ENCODE measurements at places on chromosomes 7 and 10.

GRCh38 chr7:44787041-44787440 lies 9.4 kb upstream of the PPIA start:
- no peak for DNase-seq

DNA sequence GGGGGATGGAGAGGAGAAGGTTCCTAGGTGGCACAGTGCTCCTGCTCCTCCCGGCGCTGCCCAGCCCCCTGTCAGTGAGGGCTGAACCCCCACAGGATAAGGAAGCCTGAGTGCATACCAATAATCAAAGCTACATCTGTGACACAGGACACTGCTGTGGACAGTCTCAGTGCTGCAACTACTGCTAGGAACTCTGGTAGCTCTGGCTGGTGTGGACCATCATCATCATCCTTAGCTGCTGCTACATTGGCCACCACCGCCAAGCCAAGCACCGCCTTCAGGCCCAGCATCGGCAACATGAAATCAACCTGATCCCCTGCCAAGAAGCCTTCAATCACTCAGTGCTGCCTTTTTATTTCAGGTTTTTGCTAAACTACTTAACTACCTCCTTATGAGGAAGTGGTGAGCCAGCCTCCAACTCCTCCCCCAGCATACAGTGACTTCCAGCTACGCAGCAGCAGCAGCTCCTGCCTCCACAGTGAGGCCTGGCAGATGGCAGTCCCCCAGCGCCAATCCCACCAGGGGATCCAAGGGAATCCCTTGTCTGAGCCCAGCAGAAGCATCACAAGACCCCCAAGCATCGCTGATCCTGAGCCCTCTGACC lies 32.1 kb upstream of the SLC26A4 start:
- no peak for DNase-seq

DNA sequence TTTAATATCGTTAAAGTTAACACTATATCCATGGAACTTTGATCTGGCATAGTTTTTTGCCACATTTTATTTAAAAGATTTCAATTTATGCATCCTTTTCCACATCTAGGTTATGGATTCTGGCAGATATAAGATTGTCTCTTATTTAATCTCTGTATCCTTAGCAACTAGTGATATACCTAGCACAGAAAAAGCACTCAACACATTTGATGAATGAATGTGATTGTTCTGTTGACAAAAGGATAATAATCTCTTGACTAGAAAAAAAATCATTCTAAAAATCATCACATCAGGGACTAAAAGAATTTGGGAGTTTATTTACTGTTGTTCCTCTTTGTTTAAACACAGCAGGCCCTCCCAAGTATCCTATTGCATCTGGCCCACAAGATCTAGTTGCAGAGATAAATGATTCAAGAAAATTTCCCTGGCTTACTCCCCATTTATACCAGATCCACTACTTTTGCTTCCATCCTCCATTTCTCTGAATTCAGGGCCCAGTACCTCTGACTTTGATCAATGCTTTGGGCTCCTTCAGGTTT lies 84.0 kb upstream of the C1GALT1 start:
- no peak for DNase-seq

DNA sequence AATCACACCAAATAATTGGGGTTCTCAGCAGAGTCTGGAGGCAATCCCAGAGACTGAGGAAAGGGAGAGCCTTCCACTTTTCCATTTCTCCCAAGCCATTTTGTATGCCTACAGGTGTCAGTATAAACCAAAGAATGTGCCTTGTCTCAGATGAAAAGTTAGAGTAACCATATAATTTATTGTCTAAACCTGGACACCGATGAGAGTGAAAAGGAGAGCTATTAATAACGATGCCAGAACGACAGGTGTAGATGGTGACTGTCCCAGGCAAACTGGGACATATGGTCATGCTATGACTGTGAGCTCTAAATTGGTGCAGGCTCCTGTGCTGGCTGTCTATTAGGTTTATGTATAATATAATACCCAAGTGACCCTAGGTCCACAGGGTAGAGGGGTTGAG lies 219.6 kb downstream of the ARHGAP12 start:
- no peak for DNase-seq

DNA sequence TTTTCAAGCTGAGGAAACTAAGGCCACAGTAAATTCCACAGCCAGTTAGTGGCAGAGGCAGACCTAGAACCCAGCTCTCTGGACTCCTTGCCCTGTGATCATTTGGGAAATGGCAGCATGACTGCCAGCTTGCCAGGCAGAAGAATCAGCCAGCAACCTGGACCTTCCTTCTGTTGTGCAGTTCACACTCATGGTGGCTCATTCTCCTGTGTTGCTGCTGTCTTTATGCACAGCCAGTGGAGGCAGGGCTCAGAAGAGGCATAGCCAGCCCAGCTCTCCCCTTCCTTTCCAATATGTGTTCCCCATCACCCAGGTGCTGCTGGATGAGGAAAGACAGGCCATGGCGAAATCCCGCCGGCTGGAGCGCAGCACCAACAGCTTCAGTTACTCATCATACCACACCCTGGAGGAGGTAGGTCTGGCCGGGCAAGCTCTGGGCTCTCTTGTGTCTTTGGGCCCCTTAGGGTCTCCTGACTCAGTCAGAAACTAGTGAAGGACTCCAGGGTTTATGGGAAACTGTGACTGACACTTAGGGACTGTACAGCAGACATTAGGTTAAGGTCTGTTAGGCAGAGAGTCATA lies 14.8 kb downstream of the CPA5 start:
- no peak for DNase-seq

- no peak for DNase-seq
These were observed 77.8 kb upstream of the ATP6V0A4 start for GRCh38 chr7:138875794-138876193.

GRCh38 chr7:79176859-79177477 lies 276.5 kb downstream of the MAGI2 start:
- DNase-seq: peak; percentile 16

- DNase-seq: no peak
These were observed 30.0 kb downstream of the TACC2 start for GRCh38 chr10:122018951-122019413.

- DNase-seq: no peak
These were observed 119.0 kb downstream of the ATE1 start for GRCh38 chr10:121808835-121809234.

GRCh38 chr10:116947841-116948529 lies 57.0 kb downstream of the SHTN1 start:
- no peak for DNase-seq

DNA sequence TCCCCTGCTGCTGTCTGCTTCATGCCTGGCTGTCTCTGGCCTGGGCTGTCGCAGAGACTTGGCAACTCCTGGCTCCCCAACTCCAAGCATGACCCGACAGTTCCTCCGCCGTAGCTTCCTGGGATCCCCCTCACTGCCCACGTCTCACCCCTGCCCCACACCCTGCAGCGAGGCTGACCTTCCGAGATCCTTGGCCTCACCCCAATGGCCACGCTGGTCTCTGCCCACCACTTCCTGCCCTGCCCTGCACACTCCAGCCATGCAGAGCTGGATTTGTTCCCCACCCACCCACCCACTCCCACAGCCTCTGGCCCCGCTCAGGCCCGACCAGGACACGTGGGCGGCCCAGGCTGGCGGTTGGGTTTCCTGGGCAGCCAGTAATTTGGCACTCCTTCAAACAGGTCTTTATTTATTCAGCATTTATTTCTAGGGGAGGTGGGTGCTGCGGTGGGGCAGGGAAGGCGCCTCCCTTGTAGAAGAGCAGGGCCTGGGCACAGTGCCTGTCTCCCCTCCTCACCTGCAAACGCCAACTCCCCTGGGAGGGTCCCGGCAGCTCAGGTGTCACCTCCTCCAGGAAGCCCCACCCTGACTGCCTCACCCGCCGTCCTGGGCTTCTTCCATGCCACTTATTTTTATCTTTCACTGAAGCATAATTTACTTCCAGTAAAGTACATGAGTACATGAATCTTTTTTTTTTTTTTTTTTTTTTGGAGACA lies 25.5 kb downstream of the GTF2IRD1 start:
- DNase-seq: no peak

DNA sequence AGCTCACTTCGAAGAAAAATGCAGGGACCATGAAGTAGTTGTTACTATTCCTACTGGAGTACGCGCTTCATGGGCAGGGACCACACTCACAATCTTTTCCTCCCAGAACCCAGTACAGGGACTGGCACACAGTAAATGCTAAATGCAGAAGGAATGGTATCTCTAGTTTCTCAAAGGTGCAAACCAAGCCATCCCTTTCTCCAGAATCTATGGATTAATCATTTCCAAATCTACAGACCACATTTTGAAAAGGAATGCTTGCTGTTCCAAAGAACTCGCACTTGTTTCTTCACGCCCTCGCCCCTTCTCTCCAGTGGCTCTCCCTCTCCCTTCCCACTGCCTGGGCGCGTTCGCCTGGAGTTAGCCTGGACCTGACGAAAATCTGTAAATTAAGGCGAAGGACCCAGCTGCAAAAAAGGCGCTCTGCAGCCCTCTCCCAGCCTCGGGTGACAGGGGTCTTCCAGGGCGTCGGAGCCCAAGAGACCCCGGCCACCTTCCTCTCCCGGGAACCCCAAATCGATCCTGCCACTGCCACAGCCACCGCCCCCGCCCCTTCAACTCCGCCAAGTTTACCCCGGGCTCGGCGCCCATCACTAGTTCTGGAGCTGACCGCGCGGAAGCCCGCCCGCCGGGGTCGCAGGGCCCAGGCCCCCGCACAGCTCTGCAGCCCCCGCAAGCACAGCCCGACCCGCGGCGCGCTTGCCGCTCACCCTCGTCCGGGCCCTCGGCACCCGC lies 527 bp downstream of the PDIA4 start:
- DNase-seq: no peak

- DNase-seq: no peak
These were observed 842 bp downstream of the NMT2 start for GRCh38 chr10:15167411-15168290.

DNA sequence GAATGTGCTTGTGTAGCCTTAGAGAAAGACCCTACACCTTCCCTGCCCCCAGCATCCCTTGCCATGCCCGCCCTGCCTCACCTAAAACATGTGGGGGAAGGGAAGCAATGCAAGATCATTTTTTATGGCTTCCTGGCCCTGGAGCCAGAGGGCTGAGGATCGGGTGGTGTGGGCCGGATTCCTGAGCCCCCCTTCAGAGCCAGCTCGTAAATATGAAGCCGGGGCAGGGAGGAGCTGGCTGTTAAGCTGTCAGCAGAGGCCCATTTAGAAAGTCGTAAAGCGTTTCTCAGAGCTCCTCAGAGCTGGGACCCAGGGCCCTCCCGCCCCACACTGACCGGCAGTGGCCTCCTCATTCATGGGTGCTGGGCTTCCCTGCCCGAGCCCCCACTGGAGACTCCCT lies 23.9 kb downstream of the UNC5B start:
- DNase-seq: no peak

DNA sequence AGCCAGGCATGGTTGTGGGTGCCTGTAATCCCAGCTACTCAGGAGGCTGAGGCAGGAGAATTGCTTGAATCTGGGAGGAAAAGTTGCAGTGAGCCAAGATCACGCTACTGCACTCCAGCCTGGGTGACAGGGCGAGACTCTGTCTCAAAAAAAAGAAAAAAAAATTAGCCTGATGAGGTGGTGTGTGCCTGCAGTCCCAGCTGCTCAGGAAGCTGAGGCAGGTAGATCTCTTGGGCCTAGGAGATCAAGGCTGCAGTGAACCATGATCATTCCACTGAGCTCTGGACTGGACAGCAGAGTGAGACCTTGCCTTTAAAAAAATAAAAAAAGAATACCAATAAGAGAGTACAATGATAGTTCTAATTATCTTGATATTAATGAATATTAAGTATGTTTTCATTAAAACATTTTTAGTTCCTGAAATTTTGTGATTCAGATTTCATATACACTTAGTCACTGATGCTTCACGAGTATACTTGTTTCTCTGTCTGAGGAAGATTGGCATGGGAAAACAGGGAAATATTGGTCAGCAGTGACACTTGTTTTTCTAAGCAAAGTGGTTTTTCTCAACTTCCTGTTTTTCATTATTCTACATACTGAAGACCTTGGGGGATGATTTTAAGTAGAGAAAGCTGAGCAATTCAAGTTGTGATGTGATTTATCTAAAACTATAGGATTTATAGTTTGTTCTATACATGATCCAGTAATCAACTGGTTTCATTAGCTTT lies 76.8 kb downstream of the ADK start:
- DNase-seq: no peak

DNA sequence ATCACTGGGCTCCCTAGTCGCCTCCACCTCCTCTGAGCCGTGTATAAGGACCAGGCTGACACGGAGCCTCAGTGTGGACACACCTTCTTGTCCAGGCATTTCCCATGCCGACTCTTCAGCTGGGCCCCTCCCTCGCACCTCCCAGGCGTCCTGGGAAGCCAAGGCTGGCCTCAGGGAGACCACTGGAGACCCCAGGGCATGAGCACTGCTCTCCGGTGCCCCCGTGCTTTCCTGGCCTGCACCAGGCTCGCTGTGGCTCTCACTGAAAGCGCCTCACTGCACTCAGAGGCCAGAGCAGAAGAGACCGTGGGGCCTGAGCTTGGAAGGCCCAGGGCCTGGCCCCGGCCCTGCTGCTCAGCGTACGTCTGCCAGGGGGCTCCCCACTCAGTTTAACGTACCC lies 31.4 kb downstream of the LRRC27 start:
- DNase-seq: no peak

DNA sequence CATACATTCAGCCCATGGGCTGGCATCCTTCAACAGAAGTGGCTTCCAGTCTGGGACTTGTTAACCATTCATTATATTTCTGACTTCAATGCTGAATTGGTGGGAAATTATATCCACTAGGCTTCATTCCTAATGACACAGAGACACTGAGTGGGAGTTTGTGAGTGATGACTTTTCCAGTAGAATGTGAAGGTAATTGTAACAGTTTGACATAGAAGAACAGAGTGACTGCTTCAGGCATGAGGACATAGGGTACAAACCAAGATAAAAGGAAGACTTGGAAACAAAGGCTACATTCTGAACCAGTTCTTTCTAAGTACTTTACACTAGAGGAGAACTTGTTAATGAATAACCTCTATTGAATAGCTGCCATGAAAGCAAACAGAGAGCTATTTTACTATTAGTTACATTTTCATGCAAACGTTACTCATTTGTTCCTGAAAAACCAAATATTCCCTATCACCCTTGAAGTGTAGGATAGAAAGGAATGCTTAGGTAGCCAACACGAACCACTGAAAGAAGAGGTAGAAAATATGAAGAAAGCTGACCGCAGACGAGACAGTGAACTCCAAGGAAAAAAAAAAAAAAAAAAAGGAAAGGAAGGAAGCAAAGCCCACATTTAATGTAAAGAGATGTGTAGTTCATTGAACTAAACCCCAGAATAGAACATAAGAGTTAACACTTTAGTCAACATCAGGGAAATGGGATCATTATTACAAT lies 237.0 kb upstream of the SEMA3C start:
- no peak for DNase-seq

All from NCI-H2029 treated with DMSO at 0.1 percent for 48 hours (cell line).